ENCODE measurements at places on chromosomes 12 and 14. TPM values are rescaled to one million over a fixed set of nuclear protein-coding genes. Genes with fewer than 3 reads are reported as not detected.

The NRXN3 gene
- total RNA-seq = not detected

The TMEM132D gene
- total RNA-seq = under 0.01 TPM

The NGDN gene
- total RNA-seq = 37.7 TPM

The NINJ2 gene
- 5.6 TPM for total RNA-seq

The TPH2 gene
- not detected for total RNA-seq

The IL22 gene
- not detected for total RNA-seq

The MLEC gene
- 113 TPM for total RNA-seq

The SPATA7 gene
- total RNA-seq = 25.3 TPM

The PLCZ1 gene
- total RNA-seq = not detected

The SLC35F4 gene
- total RNA-seq = not detected

The MMAB gene
- total RNA-seq = 32.1 TPM
